CD8-positive, alpha-beta memory T cell (primary cell): ENCODE measurements at places on chromosomes 1 and 21. TPM values are rescaled to one million over a fixed set of nuclear protein-coding genes. Genes with fewer than 3 reads are reported as not detected.

DNA sequence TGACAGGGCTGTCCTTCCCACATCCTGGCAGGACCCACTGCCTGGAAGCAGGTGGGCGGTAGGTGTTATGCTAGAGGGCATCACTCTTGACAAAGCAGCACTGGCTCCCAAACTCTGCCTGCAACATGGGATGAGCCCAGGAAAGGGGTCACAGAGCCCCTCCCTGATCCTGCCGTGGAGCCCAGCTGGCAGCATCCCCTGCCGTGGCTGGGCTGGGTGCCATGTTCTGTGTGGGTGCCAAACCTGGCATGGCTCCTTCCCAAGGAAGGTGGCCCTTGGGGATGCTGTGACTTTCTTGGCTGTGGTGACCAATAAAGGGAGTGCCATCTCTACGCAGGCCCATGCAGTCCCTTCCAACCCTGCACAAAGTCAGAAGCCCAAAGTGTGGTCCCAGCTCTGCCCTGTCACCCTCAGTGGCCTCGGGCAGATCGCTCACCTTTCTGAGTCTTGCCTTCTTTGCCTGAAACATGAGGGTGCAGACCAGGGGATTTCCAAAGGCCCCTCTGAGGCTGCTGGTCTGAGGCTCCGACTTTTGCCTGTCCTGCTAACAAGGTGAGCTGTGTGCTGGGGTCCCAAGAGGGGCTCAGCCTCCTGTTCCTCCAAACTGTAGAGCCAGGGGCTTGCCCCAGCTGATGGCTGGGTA is 6.0 kb downstream of the CDK18 start:
- DNase-seq, result no peak

DNA sequence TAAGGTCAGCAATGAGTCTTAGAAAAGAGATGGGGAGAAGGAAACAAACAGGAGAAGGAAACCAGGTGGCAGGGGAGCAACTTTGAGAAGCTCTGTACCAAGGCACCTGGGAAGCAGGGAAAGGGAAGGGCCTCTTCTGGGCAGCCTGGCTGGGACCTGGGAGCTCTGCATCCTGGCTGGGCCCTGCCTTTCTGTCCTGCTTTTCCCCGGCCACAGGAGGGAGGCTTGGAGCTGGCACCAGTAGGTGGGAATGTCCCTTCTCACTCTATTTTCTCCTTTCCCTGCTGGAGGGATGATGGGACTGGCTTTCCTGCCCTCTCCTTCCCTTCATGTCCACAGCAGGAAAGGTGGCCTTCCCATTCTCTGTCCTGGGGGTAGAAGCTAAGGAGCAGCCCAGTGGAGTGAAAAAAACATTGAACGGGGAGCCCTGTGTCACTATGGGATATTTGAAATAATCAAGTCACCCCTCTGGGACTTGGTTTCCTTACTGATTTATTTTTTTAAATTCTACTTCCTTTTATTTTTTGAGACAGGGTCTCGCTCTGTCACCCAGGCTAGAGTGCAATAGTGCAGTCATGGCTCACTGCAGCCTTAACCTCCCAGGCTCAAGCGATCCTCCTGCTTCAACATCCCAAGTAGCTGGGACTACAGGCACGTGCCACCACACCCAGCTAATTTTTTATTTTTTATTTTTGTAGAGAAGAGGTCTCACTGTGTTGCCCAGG is 5.1 kb upstream of the NES start:
- DNase-seq, result no peak

- no peak for DNase-seq
These were observed 13.4 kb upstream of the ACBD3 start for GRCh38 chr1:226199971-226200370.

DNA sequence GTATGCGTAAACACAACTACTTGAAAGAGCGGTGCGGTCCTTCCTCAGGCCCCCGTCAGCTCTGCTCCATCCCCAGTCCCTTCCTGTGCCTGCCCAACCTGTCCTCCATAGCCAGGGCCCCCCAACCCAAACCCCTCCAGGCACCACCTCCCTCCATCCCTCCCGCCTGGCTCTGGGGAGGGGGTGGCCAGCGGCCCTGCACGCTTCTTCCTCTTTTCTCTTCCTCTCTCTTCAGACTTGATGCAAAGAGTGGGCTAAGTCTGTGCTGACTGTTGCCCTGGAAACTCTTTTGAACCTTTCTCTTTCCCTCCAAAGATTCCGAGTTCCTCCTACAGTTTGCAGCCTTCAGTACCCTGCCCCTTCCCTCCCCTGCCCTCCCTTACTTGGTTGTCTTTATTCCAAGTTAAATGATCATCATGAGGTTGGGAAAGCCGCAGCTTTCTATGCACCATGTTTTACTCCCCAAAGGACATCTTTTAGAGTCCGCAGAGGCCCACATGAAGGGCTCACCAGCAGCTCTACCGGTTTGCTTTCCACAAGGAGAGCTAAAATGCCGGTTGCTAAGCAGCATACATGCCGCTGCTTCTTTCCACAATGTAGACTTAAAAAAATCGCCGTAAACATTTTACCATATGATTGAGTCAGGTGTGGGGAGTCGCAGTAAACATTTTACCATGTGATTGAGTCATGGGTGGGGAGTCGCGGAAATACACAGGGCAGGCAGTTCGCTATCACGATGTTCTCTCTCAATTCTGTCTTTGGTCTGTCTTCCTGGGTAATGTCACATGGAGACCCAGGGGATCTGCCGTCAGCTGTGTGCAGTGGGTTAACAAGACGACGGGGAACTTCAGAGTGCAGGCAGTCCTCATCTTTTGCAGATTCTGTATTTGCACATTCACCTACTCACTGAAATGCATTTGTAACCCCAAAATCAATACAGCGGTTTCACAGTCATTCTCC is 525.3 kb downstream of the KIF26B start:
- DNase-seq, result no peak

- DNase-seq, result no peak
These were observed 61.4 kb upstream of the KIRREL1 start for GRCh38 chr1:157932069-157932468.

GRCh38 chr1:76287917-76288316 is 213.4 kb downstream of the ST6GALNAC3 start:
- no peak for DNase-seq

DNA sequence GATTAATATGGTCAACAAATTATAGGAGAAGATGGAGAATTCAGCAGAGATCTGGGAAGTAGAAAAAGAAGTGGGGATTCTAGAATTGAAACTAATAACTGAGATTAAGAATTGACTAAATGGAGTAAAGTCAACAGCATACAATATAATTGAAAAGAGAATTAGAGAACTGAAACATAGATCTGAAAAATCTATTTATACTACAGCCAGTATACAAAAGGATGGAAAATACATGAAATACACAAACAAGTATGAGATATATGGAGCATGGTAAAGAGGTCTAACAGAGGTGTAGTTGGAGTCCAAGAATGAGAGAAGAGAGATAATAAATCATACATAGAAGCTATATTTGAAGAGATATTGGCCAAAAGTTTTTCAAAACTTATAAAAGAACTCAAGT is 235.2 kb downstream of the FGGY start:
- no peak for DNase-seq

DNA sequence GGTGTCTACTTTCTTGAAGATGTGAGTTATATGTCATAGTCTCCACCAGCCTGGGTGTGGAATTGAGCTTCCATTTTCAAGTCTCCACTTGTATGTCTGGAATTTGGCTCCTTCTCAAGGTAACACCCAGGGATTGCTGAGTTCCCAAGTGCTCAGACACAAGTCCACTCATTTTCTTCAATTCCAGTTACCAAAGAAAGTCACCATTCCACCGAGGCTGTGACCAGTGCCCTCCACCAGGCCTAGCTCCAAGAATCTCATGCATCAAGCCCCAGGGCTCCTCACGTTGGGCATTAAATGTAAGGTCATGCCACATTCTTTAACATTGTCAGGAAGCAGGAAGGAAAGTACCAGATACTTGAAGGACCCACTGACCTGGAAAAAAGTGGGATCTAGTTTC is 2.4 kb upstream of the RAB4A start:
- no peak for DNase-seq

GRCh38 chr1:184574588-184574987 is 180.1 kb downstream of the EDEM3 start:
- DNase-seq, result no peak

DNA sequence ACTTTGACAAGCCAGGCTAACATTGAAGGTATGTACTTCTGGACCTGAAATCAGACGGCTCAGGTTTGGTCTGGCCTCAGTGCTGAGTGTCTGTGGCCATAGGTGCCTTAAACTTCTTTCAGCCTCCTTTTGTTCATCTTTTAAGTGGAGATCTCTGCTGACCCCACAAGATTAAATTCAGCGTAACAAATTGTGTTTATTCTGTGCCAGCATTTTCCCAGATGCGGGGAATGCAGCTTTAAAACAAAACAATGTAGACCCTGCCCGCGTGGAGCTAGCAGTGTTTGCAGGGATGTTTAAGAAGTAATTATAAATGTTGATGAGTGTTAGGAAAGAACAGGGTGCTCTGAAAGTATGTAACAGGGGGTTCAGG is 923 bp downstream of the CAP1 start:
- no peak for DNase-seq

GRCh38 chr1:150061632-150062101 is 5.9 kb upstream of the VPS45 start:
- DNase-seq, result no peak

- DNase-seq, result no peak
These were observed 11.9 kb downstream of the TRIM11 start for GRCh38 chr1:228394571-228395394.

- DNase-seq, result no peak
These were observed 370.5 kb upstream of the VAMP3 start for GRCh38 chr1:7400566-7400965.

DNA sequence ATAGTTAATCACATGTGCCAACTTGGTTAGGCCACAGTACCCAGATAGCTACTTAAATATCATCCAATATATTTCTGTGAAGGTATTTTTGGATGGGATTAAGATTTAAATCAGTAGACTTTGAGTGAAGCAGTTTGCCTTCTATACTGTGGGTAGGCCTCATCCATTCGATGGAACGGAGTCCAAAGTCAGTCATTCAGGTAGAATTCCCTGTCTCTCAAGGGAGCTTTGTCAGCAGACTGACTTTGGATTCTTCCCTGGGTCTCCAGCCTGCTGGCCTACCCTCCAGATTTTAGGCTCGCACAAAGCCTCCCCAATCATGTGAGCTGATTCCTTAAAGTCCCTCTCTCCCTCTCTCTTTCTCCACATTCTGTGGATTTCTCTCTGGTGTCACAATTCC is 145.1 kb upstream of the MAGI3 start:
- no peak for DNase-seq

DNA sequence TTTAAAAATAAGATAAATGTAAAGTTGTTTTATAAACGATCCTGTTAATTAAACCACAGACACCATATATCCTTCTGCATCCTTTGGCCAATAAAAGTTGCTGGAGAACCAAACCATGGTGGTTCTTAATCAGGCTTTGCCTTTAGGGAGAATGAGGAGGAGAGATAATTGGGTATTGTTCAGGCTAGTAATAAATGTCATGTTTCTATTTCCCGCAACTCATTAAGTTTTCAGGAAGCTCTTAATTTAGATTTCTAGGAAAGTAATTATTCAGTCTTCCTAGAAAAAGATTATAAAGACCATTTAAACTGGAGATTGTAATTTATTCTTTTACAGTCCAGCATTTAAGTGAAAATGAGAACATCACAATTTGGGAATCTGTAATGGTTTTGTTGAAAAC is 34.5 kb downstream of the RAB4A start:
- DNase-seq, result no peak

DNA sequence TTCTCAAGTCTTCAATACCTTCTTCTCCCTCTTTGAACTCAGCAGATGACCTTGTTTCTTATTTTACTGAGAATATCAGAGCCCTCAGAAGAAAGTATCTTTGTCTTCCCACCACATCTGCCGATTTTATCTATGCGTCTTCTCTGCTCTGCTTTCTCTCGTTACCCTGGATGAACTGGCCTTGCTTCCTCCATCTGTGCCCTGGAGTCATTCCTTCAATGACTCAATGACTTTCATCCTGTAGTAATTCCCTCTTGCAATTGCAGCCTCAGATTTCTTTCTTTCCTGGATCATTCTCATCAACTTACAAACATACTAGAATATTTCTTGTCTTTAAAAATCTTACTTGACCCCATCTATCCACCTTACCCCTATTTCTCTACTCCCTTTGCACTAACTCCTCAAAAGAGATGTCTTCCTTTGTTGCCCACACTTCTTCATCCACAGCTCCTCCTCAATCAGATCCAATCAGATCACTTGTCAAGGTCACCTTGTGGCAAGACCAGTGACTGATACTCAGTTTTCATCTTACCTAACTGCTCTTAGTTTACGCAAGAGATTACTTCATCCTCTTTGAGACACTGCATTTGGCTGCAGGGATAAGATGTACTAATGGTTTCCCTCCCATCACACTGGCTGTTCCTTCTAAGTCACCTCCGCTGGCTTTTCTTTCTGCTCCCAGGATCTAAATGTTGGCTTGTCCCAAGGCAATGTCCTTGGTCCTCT is 8.2 kb upstream of the TGFBR3 start:
- no peak for DNase-seq

- no peak for DNase-seq
These were observed 1.8 kb upstream of the HSD11B1 start for GRCh38 chr1:209702832-209703231.

GRCh38 chr21:33662046-33662445 is 19.7 kb downstream of the ITSN1 start:
- DNase-seq, result no peak

DNA sequence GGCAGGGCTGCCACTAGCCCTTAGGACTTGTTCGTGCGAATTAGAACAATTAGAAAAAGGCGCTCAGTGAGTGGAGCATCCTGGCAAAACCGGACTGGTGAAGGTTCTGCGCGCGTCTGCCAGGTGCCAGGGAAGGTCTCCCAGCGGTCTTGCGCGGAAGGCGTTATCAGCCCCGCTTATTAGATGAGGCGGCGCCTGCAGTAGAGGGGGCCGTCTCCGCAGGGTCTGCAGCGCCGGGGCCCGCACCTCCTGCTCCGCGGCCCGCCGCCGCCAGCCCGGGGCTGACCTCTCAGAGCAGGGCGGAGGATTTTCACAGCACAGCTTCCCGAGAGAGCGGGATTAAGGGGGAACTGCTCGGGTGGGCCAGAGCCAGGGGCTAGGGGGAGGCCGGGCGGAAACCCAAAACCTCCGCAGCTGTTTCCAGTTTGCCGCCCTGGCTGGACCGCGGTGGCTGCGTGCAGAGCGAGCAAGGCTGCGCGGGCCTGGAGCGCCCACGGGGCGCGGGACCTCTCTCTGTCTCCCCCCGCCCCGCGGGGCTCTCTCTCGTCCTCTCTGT is 155.2 kb downstream of the FOXD2 start:
- DNase-seq, result no peak

- no peak for DNase-seq
These were observed 106.9 kb upstream of the PTGFR start for GRCh38 chr1:78383923-78384322.

- DNase-seq, result peak; percentile 41
These were observed 8.3 kb upstream of the EPS8L3 start for GRCh38 chr1:109771712-109772657.

GRCh38 chr1:172143384-172144055 is 277.0 kb upstream of the C1orf105 start:
- DNase-seq, result no peak

GRCh38 chr1:101732261-101732660 is 264.5 kb downstream of the OLFM3 start:
- DNase-seq, result no peak

The VCAM1 gene
- total RNA-seq, result 3.5 TPM

The CRP gene
- not detected for total RNA-seq

The TTC34 gene
- total RNA-seq, result 1.1 TPM

The DMBX1 gene
- total RNA-seq, result not detected

The AHDC1 gene
- 11.5 TPM for total RNA-seq

The TSPAN2 gene
- total RNA-seq, result 2.0 TPM

The ALPL gene
- total RNA-seq, result not detected

The CDC7 gene
- total RNA-seq, result 24.5 TPM
